ENCODE measurements at places on chromosomes 1 and 21.

GRCh38 chr1:166977951-166978350 is 2.6 kb upstream of the ILDR2 start:
- no peak for DNase-seq

GRCh38 chr1:6001992-6002576 is 9.9 kb upstream of the NPHP4 start:
- DNase-seq, result no peak

GRCh38 chr21:31848326-31848985 is 24.4 kb upstream of the HUNK start:
- DNase-seq, result no peak

- DNase-seq, result no peak
Observed at GRCh38 chr1:64960731-64961130, 5.6 kb downstream of the JAK1 start.

DNA sequence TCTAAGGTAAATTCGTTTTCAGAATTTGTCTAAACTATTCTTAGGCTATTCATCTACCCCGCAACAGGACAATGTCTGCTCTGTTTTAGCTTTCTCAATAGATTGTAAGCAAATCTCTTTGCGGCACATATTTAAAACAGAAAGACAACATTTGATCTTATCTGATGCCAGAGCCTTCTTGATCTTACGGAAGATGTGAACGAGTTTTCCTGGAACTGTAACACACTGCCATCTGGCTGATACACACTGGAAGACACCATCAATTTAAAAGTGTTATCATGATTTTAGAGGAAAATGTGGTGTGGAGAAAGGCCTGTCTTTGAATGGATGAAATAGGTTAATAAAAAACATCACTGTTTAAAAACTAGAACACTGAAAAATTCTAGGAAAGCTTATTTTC is 36.1 kb downstream of the COA6 start:
- DNase-seq, result no peak

- no peak for DNase-seq
Observed at GRCh38 chr1:3573500-3573899, 37.8 kb downstream of the MEGF6 start.

- DNase-seq, result no peak
Observed at GRCh38 chr1:48744032-48744431, 32.7 kb downstream of the BEND5 start.

GRCh38 chr1:10152709-10153284 is 57.6 kb upstream of the KIF1B start:
- peak; percentile 61 for DNase-seq

- no peak for DNase-seq
Observed at GRCh38 chr21:41282412-41282811, 34.2 kb upstream of the FAM3B start.
